ENCODE measurements at places on chromosomes 7 and 10. TPM values are rescaled to one million over a fixed set of nuclear protein-coding genes. Genes with fewer than 3 reads are reported as not detected.

GRCh38 chr7:126656165-126656564, 596.6 kb downstream of the GRM8 start:
- no peak for DNase-seq

GRCh38 chr7:94567396-94567795, 57.8 kb downstream of the CASD1 start:
- no peak for DNase-seq

- DNase-seq, result no peak
Measured at GRCh38 chr7:72326365-72326764, 85.8 kb downstream of the CALN1 start.

DNA sequence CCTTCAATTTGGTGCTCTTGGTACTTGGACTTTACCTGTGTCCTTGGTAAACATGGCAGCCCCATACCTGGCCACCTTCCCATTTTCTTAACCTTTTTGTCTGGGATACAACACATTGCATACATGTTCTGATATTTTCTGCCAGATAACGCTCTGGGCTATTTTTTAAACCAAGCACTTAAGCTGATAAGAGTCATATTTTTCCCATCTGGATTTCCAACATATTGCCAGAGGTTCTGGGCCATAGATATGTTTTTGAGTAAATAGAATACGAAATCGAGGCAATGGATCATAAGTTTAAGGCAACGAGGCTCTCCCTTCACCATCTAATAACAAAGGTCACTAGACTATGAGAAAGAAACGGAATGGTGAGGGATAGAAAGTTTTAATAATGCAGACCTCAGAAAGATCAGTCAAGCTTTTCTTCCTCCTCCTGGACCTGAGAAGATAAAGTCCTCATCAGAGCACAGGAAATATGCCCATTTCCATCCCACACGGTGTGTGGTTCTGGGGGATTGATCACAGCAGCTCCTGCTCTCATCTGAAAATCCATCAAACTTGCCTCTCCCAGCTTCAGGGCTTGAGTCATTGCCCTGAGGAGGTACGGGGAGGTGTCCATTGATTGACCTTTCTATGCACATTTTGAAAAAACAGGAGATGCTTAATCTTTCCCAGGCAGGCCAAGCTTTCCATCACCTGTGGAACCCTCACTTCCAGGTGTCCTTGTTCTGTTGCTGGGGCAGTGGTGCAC, 257.2 kb downstream of the GFRA1 start:
- DNase-seq, result no peak

DNA sequence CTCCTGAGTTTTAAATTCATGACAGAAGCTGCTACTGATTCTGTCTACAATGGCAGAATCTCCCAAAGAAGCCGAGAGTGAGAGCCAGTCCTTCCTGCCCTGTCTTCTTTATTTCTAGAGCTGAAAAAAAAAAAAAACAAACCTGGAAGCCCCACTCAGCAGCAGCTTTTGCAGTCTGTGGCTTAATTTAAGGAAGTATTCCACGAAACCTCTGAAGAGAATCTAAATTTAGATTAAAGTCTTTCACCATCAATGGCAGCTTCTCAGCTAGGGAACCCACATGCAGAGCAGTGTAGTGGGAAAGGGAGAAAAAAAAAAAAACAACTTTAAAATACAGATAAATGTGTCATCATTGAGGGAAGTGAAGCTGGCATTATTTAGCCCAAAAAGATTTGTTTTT, 23.4 kb downstream of the SMURF1 start:
- DNase-seq, result no peak

DNA sequence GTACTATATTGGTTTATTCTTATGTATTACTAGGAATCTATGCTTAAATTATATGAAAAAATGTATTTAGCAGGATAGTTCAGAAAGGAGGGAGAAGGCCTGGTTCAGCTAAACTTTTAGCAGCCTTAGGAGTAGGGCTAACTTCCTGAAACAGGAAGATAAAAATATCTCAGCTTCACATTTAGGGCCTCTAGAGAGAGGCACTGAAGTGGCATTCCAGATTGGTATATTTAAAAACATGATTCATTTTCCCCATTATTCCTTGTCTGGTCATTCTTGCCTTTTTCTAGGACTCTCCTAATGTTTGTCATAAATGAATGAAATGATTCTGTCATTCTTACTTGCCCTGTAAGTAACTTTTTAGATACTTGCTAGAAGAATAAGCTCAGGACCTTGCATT, 63.0 kb upstream of the CYP26C1 start:
- no peak for DNase-seq

EBLN1 gene
- not detected for total RNA-seq

CHAT gene
- total RNA-seq, result 0.14 TPM

ACSL5 gene
- 54.5 TPM for total RNA-seq

GRCh38 chr10:31149835-31150512, 118.3 kb upstream of the ZNF438 start:
- DNase-seq, result no peak

DNA sequence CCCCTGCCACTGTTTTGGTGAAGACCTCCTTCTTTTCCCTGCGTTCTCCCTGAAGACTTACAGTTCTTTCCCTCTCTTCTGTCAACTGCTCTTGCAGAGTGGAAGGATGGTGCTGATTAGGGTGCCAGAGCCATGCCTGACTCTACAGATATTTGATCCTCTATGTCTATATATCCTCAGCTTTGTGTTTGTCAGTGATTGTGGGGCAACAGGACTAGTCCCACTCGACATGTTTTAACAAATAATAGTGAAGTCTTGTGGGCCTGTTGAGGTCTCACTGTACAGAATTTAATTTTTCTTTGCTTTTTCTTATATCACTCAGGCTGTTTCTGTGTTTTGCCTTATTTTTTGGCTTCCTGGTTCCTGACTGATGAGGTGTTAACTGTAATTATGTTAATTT, 5.0 kb downstream of the PLEKHA1 start:
- DNase-seq, result no peak

GRCh38 chr7:50329775-50330174, 25.3 kb downstream of the IKZF1 start:
- no peak for DNase-seq

GRCh38 chr10:118737603-118738302, 17.0 kb downstream of the CACUL1 start:
- no peak for DNase-seq

SHH gene
- total RNA-seq, result 0.05 TPM

DNA sequence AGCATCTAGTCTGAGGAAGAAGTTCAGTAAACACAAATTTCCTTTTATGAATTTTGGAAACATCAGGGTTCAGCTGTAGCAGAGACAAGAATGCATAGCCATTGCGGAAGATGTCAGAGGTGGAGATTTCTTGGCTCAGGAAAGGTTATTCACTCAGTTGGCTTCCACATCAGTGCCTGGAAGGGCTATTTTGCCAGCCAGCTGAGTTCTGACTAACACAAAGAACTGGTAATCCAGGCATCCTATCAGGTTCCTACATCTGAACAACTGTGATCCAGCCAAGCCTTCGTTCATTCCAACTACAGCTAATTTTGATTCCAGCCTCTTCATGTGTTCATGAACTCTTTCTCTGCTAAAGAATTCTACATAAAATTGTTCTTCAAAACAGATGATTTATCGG, 965.6 kb downstream of the XPNPEP1 start:
- DNase-seq, result no peak

GRCh38 chr7:70257921-70258320, 659.6 kb downstream of the AUTS2 start:
- no peak for DNase-seq

DNA sequence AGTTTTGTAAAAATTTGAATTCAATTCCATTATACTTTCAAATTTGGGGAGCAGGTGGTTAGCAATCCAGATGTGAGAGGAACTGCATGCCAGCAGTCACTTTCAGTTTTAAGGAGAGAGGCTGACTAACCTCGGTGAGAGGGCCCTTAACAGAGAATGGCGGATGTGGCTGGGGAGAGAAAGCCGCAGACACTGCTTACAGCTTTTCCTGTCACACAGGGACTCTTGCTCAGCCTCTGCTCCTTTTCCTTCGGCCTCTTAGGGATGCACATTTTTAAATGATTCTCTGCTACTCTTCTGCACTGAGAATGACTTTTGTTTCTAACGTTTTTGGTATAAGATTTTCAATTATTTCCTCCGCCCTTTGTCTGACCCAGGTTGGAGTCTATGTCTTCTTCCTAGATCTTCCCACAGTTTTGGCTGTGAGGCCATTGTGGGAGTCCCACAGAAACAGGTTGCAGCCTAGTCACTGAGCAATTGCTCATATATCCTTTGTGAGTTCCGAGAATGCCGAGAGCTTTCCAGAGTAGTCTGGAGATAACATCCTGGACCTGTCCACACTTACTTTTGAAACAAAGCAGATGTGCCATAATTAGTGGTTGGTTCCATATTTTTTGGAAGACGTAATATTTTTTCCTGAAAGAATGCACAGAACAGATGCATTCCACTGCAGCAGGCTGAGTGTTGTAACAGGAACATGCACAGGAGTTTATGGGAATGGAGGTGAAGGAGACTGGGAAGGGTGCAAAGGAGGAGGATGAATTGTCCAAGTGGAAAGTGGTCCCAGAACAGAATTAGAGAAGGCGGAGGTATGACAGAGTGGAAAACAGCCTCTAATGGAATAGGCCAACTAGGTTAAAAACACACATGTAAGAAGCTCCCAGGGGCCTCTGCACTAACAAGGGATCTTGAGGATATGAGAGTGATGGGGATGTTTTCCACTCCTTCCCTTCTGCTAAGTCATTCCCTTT, 168.0 kb upstream of the ZNF32 start:
- peak; percentile 85 for DNase-seq

DNA sequence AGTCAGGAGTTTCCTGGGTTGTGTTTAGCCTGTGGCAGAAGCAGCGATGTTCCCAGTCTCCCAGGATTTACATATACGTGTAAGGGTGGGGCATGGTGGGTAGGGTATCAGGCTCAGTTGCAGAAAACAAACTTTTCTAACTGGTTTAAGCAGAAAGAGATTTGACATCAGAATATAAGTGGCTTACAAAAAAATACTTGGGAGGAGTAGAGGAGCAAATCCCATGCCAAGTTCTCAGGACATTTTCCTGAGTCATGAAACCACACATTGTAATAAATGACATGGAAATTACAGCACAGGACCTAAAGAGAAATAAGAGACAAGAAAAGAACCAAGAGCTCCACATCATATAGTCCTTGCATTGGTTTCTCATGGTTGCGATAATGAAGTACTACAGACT, 26.2 kb upstream of the FRMD4A start:
- DNase-seq, result no peak

VSIR gene
- 70.5 TPM for total RNA-seq

GRCh38 chr7:116212869-116213268, 2.5 kb downstream of the TES start:
- no peak for DNase-seq

- DNase-seq, result no peak
Measured at GRCh38 chr7:39587393-39587792, 21.2 kb downstream of the YAE1 start.

- DNase-seq, result no peak
Measured at GRCh38 chr10:96917628-96918027, 85.5 kb downstream of the LCOR start.

DNA sequence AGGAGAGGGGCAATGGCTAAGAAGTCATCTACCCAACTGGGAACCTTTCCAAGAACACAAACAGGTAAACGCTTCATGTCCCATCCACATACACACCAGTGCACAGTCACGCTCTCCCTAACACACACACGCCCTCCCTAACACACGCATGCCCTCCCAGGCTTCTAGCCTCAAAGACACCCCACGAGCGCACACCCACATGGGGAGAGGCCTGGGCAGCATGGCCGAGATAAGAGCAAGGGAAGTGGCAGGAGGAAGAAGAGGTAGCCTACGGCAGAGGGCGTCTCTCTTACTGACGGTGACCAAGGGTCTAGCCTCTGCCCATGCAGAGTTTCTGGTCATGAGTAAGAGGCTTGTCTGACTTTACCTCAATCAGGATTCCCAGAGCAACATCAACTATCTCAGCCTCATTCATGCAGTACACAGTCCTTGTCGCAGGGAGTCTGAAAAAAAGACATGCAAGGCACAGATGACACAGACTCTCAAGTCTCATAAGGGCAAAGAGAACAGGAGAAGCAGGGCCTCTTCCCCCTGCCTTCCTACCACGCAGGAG, 3.1 kb downstream of the CYREN start:
- no peak for DNase-seq

C10orf67 gene
- total RNA-seq, result 0.84 TPM

DNA sequence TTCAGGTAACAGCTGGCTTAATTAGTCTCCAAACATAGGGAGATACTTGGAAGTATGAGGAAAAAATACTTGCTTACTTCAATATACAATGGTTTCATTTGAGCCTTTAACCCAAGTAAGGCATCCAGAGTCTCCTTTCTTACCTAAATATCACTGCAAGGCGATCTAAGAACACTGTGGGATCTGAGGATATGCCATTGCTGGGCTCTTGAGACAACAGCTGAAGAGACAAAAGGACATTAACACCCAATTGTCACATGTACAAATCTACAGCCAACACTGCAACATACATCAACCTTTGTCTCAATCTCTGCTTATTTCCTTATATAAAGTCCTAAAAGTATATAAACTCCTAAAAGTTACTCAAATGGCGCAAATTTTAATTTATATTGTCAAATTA, 44.4 kb downstream of the IRF5 start:
- DNase-seq, result no peak

- DNase-seq, result no peak
Measured at GRCh38 chr10:129004398-129004797, 462.6 kb upstream of the MGMT start.

DNA sequence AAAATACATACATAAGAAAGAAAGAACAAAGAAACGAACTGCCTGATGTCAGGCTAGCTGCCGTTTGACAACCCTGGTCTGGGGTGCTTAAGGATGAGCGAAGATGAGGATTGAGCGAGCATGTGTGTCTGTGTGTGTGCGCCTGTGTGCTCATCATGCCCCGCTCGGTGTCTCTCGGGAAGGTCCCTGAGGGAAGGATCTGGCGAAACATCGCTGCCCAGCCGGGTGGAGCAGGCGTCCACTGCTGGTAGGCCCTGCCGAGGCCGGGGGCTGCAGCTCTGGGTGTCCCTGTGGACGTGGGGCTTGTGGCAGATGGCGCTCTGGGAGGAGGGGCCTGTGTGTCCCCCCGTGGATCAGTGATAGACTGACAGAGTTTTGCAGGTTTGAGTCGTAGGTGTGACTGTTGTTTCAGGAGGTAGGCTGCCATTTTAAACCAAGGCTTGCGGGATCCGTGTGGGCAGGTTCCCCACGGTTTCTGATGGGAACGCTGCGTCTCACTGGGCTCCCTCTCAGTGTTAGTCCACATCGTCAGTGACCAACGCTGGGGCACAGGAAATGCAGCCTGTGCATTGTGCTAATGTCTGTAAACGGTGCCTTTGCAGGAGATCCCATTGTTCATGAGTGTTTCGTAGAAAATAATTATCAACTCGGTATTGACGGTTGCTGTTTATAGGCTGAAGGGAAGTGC, 5.9 kb upstream of the SUN1 start:
- no peak for DNase-seq

GRCh38 chr7:50480797-50481196, 30.6 kb upstream of the FIGNL1 start:
- DNase-seq, result no peak

DNA sequence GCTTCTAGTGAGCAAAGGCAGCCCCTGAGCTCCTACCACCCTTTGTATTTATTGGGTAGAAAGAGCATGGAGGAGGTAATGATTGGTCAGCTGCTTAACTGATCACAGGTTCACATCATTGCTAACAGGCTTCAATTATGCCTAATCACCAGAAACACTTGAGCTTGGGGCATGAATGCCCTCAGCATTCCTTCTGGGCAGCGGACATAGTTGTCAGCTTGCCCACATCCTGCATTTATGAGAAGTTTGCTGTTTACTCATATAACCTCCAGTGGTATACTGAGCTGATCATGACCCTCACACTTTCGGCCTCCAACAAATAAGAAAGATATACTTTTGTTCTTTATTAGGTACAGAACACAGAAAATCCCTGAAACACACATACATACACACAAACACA, 140.3 kb upstream of the ODAD2 start:
- no peak for DNase-seq
